ENCODE measurements at places on chromosomes 1 and 21. TPM values are rescaled to one million over a fixed set of nuclear protein-coding genes. Genes with fewer than 3 reads are reported as not detected.

IFNGR2 gene
- total RNA-seq = 67.1 TPM

CALML6 gene
- 0.30 TPM for total RNA-seq

DYRK3 gene
- total RNA-seq = 10.9 TPM

GRCh38 chr1:181397845-181398244, 85.5 kb upstream of the CACNA1E start:
- no peak for DNase-seq
- H3K27me3 ChIP-seq = no peaks in the 10 kb centered on the region
- no peaks in the 10 kb centered on the region for H3K36me3 ChIP-seq
- no peak overlapping the region for H3K4me3 ChIP-seq

CENPF gene
- 46.6 TPM for total RNA-seq

GRCh38 chr1:26723013-26723991, 27.5 kb downstream of the ARID1A start:
- H3K4me1 ChIP-seq = peaks cover 25% of the 10 kb centered on the region
- H3K4me3 ChIP-seq = no peak overlapping the region
- no peaks in the 10 kb centered on the region for H3K27me3 ChIP-seq
- peak; percentile 98 for DNase-seq
- peaks cover 4% of the 10 kb centered on the region for H3K36me3 ChIP-seq
- H3K27ac ChIP-seq = peak overlapping the region; percentile 71

SCCPDH gene
- total RNA-seq = 69.3 TPM

DNA sequence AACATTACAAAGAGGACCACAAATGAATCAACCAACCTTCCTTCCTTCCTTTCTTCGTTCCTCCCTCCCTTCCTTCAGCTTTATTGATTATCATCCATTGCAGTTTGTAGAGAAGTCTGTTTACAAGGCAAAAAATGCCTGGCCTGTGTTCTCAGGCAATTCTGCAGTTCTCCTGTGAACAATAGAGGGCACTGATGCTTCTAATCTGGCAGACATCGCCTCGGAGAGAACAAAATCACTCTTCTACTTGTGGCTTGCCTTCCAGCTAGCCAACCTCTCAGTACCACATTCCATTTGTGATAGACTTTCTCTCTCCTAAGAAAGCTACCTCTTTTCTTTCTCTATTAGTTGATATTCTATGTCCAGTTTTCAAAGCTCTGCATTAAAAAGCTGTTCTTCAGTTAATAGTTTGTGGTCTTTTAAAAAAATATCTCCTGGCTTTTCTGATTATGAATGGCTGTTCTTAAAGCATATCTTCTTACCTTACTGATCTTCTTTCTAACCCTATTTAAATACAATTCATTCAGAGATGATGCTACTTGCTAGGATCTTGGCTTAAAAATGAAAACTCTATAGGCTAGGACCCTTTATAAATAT, 26.9 kb upstream of the ESRRG start:
- no peaks in the 10 kb centered on the region for H3K36me3 ChIP-seq
- peaks cover 5% of the 10 kb centered on the region for H3K4me1 ChIP-seq
- no peak overlapping the region for H3K27ac ChIP-seq
- no peaks in the 10 kb centered on the region for H3K27me3 ChIP-seq

- no peak overlapping the region for H3K4me3 ChIP-seq
- no peak for DNase-seq
- peaks cover 5% of the 10 kb centered on the region for H3K4me1 ChIP-seq
- no peaks in the 10 kb centered on the region for H3K36me3 ChIP-seq
- no peak overlapping the region for H3K27ac ChIP-seq
- H3K27me3 ChIP-seq = no peaks in the 10 kb centered on the region
Observed at GRCh38 chr1:214429951-214430770, 121.2 kb downstream of the PTPN14 start.

DNA sequence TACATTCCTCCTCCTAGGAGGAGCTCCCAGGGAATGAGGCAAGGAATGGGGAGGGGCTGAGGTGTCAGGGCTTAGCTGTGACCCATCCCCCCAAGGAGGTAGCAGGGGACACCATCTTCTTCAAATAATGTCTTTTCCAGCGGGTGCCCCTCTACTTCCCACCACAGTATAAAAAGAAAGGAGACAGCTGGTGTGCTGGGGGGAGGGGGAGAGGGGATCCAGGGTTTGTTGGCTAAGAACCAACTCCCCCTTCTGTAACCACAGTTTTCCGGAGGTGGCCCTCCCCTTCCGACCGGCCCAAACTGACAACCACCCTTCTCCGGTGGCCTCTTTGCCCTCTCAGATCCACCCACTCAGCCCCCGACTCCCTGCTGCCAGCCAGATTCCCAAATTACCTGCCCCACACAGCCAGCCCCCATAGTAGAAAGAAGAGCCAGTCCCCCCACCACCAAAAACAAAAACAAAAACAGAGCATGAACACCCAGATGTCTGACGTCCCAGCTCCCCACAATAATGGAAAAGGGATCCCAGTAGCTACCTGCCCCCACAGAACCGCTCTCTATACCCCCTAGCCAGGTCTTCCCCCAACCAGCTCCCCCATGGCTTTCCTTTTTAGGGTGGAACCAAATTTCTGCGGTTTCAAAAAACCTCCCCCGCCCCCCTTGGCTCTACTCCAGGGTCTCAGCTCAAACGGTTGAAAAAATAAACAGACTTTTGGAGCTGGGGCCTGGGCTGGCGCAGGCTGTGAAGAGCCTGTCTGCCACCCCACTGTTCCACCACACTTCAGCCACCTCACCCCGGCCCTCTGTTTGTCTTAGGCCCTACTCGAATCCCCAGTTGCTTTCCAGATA, 2.1 kb downstream of the ARHGEF2 start:
- peak overlapping the region; percentile 96 for H3K4me3 ChIP-seq
- no peak for DNase-seq
- no peaks in the 10 kb centered on the region for H3K27me3 ChIP-seq
- H3K36me3 ChIP-seq = peaks cover 6% of the 10 kb centered on the region

GRCh38 chr21:39800311-39800710, 55.3 kb downstream of the IGSF5 start:
- H3K27me3 ChIP-seq = no peaks in the 10 kb centered on the region
- H3K27ac ChIP-seq = no peak overlapping the region
- peaks cover 12% of the 10 kb centered on the region for H3K4me1 ChIP-seq
- no peaks in the 10 kb centered on the region for H3K36me3 ChIP-seq
- no peak overlapping the region for H3K4me3 ChIP-seq
- DNase-seq = no peak

GRCh38 chr1:34711485-34711884, 43.4 kb upstream of the GJB5 start:
- no peak overlapping the region for H3K27ac ChIP-seq
- H3K27me3 ChIP-seq = no peaks in the 10 kb centered on the region
- H3K4me3 ChIP-seq = no peak overlapping the region
- no peaks in the 10 kb centered on the region for H3K36me3 ChIP-seq
- DNase-seq = no peak
- H3K4me1 ChIP-seq = peaks cover 10% of the 10 kb centered on the region

PTGFR gene
- total RNA-seq = 15.2 TPM

GRCh38 chr1:207921321-207921720, 10.4 kb upstream of the CD34 start:
- H3K27ac ChIP-seq = no peak overlapping the region
- H3K36me3 ChIP-seq = no peaks in the 10 kb centered on the region
- H3K4me1 ChIP-seq = peaks cover 8% of the 10 kb centered on the region
- no peak for DNase-seq
- H3K27me3 ChIP-seq = no peaks in the 10 kb centered on the region

DNA sequence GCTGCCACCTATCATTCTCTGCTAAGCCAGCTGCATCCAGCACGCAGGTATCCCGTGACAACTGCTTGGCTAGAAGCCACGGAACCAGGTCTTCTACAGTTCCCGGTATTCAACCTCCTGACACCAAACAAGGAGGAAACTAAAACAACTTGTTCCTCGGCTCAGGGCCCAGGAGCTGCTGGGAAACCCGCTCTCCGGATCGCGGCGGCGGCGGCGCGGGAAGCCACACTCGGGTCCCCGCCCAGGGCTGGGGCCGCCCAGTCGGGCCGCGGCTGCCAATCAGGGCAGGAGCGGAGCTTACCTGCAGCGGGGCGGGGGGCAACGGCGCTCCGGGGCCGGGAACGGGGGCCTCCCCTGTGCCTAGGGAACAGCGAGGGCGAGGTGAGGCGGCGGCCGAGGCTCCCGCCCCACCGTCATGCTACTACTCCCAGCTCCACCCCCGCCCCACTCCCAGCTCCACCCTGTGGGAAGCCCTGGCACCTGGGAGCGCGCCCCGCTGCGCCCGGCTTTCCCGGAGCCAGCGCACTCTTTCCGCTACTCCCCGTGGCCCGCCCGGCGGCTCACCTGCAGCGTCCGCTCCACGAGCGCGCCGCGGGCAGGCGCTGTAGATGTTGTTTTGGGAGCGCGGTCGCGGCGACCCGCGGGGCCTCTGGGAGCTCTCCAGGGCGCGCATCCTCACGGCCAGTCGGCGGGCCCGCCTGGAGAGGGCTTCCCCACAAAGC, 12.1 kb downstream of the IL24 start:
- peak overlapping the region; percentile 24 for H3K4me3 ChIP-seq

NBPF6 gene
- not detected for total RNA-seq

- H3K27me3 ChIP-seq = peaks cover 10% of the 10 kb centered on the region
- peak overlapping the region; percentile 28 for H3K4me3 ChIP-seq
- H3K4me1 ChIP-seq = peaks cover 10% of the 10 kb centered on the region
- H3K36me3 ChIP-seq = no peaks in the 10 kb centered on the region
Observed at GRCh38 chr1:153261281-153262069, 2.0 kb downstream of the LORICRIN start.

- peak overlapping the region; percentile 87 for H3K4me3 ChIP-seq
- peak; percentile 58 for DNase-seq
- H3K27me3 ChIP-seq = no peaks in the 10 kb centered on the region
Observed at GRCh38 chr1:244970236-244970743, 105.9 kb upstream of the HNRNPU start.

- peak overlapping the region; percentile 29 for H3K4me3 ChIP-seq
- no peak overlapping the region for H3K27ac ChIP-seq
- peaks cover 2% of the 10 kb centered on the region for H3K27me3 ChIP-seq
- no peak for DNase-seq
Observed at GRCh38 chr1:1032424-1032823, 12.5 kb downstream of the AGRN start.

CFAP141 gene
- total RNA-seq = 0.66 TPM

- peaks cover 3% of the 10 kb centered on the region for H3K4me1 ChIP-seq
- H3K27ac ChIP-seq = no peak overlapping the region
- peak; percentile 61 for DNase-seq
- H3K36me3 ChIP-seq = no peaks in the 10 kb centered on the region
- H3K27me3 ChIP-seq = no peaks in the 10 kb centered on the region
Observed at GRCh38 chr21:41010101-41010435, 157.9 kb upstream of the BACE2 start.

ATG4C gene
- total RNA-seq = 27.3 TPM

DNA sequence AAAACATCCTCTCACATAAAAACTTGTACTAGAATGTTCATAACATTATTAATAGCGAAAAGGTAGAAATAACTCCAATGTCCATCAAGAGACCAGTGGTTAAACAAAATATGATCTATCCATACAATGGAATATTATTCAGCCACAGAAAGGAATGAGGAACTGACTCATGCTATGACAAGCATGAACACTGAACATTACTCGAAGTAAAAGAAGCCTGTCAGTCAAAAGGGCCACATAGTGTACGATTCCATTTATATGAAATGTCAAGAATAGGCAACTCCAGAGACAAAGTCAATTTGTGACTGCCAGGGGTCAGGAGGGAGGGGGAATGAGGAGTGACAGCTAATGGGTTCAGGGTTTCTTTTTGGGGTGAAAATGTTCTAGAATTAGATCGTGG, 2.3 kb downstream of the VPS26C start:
- no peaks in the 10 kb centered on the region for H3K36me3 ChIP-seq
- DNase-seq = no peak
- no peaks in the 10 kb centered on the region for H3K27me3 ChIP-seq
- peaks cover 6% of the 10 kb centered on the region for H3K4me1 ChIP-seq
- H3K27ac ChIP-seq = no peak overlapping the region
- no peak overlapping the region for H3K4me3 ChIP-seq

All from spinal cord (tissue), 10 donors.